ENCODE measurements at places on chromosomes 2 and 18. TPM values are rescaled to one million over a fixed set of nuclear protein-coding genes. Genes with fewer than 3 reads are reported as not detected.

DNA sequence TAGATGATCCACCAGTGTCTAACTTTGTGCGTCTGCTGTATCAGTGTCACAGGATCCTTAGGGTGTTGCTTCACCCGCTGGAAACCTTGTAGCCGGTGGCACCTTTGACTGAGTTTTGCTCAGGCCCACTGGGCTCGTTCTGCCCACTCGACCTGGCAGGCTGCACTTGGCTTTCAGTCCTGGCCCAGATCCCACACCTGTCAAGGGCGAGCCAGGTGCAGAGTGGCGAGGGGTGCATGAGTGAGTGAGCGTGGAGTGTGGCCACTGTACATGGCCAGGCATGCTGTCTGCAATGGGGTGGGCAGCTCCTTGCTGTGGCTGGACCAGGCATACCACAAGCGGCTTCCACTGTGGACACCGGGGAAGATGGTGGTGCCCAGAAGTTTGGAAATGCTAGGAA is 179.0 kb downstream of the FAM210A start:
- no peaks in the 10 kb centered on the region for H3K27me3 ChIP-seq
- H3K4me3 ChIP-seq, result no peak overlapping the region
- H3K36me3 ChIP-seq, result no peaks in the 10 kb centered on the region
- no peak for DNase-seq

- no peak for DNase-seq
- no peaks in the 10 kb centered on the region for H3K36me3 ChIP-seq
- no peak overlapping the region for H3K4me3 ChIP-seq
- H3K27ac ChIP-seq, result no peak overlapping the region
- H3K27me3 ChIP-seq, result no peaks in the 10 kb centered on the region
Observed at GRCh38 chr2:207434306-207434705, 95.5 kb upstream of the CREB1 start.

DNA sequence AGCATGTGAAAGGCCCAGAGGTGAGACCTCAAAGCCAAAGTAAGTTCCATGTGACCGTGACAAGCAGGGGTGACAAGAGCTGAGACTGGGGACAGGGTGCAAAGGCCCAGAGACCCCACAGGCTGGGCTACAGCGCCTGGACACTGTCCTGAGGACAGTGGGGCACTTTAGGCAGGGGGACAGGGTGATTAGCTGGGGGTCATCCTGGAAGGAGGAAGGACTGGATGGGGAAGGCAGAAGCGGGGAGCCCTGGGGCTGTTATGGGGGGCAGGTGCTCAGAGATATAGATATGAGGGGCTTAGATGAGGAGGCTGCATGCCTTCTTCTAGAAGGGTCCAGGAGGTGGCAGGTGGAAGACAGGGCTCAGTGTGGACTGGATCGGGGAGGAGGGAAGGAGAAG is 31.5 kb downstream of the KIF1A start:
- H3K4me1 ChIP-seq, result no peaks in the 10 kb centered on the region
- no peak overlapping the region for H3K4me3 ChIP-seq
- H3K27ac ChIP-seq, result no peak overlapping the region
- no peak for DNase-seq
- H3K27me3 ChIP-seq, result peaks cover 10% of the 10 kb centered on the region
- H3K36me3 ChIP-seq, result no peaks in the 10 kb centered on the region

DNA sequence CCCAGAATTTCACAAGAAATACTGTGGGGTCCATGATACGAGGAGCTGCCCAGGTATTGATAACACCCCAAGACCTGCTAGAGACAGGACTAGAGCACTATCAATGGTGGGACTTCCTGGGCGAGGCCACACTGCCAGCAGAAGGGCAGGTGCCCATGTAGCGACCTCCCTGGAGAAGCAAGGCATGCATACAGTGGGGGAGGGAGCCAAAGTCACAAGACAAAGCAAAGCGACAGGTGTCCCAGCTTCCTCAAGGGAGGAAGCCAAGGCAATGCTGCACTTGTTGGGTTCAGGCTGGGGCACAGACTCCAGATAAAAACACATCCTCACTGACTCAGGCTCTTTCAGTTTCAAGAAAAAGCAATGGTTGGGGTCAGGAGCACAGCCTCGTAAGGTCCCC is 7.5 kb downstream of the CD207 start:
- H3K36me3 ChIP-seq, result no peaks in the 10 kb centered on the region
- H3K4me1 ChIP-seq, result no peaks in the 10 kb centered on the region
- no peaks in the 10 kb centered on the region for H3K27me3 ChIP-seq
- no peak overlapping the region for H3K27ac ChIP-seq

CYP27C1 gene
- not detected for total RNA-seq

LOXHD1 gene
- total RNA-seq, result 0.41 TPM

SPHKAP gene
- total RNA-seq, result not detected

GPR35 gene
- 0.82 TPM for total RNA-seq

Data from gastrocnemius medialis (tissue), 4 donors.